ENCODE measurements at places on chromosomes 2 and 18. TPM values are rescaled to one million over a fixed set of nuclear protein-coding genes. Genes with fewer than 3 reads are reported as not detected.
A peak's percentile ranks its signal among the peaks of the same experiment; 100 is the strongest.

DNA sequence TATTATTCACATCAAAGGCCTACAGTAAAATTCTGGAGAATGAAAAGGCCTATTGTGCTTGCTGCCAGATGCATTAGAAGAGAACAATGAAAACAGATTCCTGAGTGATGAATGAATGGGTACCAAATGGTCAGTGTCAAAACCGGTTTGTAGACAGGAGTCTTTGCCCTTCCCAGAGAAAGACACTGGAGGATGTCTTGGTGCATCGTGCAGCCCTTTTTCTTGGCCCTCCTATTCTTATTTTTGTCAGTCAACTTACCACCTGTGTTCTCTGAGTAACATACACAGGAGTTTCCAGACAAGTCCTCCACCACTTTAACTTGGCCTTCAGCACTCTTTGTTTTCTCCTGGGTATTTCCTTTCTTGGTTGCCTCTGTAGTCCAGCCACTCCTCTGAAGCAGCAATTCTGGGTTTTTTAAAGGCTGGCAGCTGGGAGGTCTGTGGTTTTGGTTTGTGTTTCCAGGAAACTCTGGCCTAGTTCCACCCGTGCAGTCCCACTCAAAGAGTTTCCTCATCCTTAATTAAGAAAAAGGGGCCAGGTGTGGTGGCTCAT is 29.4 kb downstream of the PSTPIP2 start:
- DNase-seq, result no peak
- H3K36me3 ChIP-seq, result no peaks in the 10 kb centered on the region
- H3K27me3 ChIP-seq, result no peaks in the 10 kb centered on the region
- H3K4me3 ChIP-seq, result no peak overlapping the region
- H3K27ac ChIP-seq, result peak overlapping the region; percentile 30
- H3K4me1 ChIP-seq, result peaks cover 10% of the 10 kb centered on the region

SNRNP27 gene
- total RNA-seq, result 55.0 TPM

DNA sequence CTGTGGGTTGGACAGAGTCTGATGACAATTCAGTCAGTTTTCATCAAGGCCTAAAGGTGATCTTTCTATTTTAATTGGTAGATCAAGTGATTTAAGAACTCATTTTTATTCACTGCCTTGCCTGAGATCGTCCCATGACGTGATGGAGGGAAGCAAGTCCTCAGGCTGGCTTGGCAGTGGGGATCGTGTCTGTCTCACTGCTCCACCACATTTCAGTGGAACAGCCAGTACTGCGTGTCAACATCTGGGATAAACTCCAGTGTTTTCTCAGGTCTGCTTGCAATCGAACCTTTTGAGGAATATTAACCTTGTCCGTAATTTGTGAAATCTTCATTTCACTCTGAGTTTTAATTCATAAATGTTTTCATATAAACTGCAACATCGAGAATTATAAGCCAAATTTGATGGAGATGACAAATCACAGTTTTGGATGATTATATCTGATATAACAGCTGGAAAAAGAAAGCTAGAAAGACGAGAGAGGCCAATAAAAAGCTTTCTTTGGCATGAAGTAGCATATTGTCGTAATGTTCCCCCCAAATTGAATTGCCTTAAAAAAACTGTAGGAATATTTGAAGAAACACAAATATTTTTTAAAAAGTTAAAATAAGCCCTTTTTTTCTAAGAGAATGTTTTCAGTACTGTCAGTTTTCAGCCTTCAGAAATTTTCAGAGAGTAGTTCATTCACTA is 414.7 kb upstream of the SPRED2 start:
- no peaks in the 10 kb centered on the region for H3K36me3 ChIP-seq
- no peak overlapping the region for H3K4me3 ChIP-seq
- no peaks in the 10 kb centered on the region for H3K27me3 ChIP-seq
- H3K4me1 ChIP-seq, result no peaks in the 10 kb centered on the region
- H3K27ac ChIP-seq, result no peak overlapping the region

- H3K4me1 ChIP-seq, result no peaks in the 10 kb centered on the region
- no peak overlapping the region for H3K4me3 ChIP-seq
- no peaks in the 10 kb centered on the region for H3K27me3 ChIP-seq
- H3K27ac ChIP-seq, result no peak overlapping the region
Observed at GRCh38 chr18:75183524-75183923, 25.4 kb downstream of the PTGR3 start.

- DNase-seq, result peak; percentile 48
- H3K4me1 ChIP-seq, result peaks cover 3% of the 10 kb centered on the region
- H3K27me3 ChIP-seq, result no peaks in the 10 kb centered on the region
- H3K36me3 ChIP-seq, result no peaks in the 10 kb centered on the region
Observed at GRCh38 chr2:119263656-119264055, 40.0 kb downstream of the STEAP3 start.

- H3K4me3 ChIP-seq, result no peak overlapping the region
- no peaks in the 10 kb centered on the region for H3K36me3 ChIP-seq
- H3K4me1 ChIP-seq, result no peaks in the 10 kb centered on the region
- no peaks in the 10 kb centered on the region for H3K27me3 ChIP-seq
- H3K27ac ChIP-seq, result no peak overlapping the region
Observed at GRCh38 chr2:163771596-163771995, 35.8 kb upstream of the FIGN start.

GRCh38 chr2:160719116-160719515 is 225.5 kb upstream of the RBMS1 start:
- peaks cover 8% of the 10 kb centered on the region for H3K4me1 ChIP-seq
- H3K4me3 ChIP-seq, result no peak overlapping the region
- no peaks in the 10 kb centered on the region for H3K36me3 ChIP-seq
- no peak overlapping the region for H3K27ac ChIP-seq

DNA sequence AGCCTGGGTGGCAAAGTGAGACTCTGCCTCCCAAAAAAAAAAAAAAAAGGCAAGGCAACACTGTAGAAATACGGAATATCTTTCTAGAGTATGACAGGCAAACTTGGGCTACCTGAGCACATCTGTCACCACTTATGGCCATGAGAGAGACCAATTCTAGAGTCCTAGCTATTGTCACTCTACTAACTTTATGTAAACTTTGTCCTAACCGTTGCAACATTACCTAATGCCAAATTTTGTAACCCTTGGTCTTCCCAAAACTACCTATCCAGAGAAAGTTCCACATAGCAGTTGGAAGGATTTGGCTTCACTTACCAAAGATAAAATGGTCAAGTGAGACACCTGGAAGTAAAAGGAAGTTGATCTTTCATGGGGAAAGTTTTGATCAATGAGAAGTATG is 26.6 kb upstream of the SCN7A start:
- no peaks in the 10 kb centered on the region for H3K27me3 ChIP-seq
- H3K4me3 ChIP-seq, result no peak overlapping the region
- H3K27ac ChIP-seq, result no peak overlapping the region
- no peaks in the 10 kb centered on the region for H3K36me3 ChIP-seq
- no peak for DNase-seq

DNA sequence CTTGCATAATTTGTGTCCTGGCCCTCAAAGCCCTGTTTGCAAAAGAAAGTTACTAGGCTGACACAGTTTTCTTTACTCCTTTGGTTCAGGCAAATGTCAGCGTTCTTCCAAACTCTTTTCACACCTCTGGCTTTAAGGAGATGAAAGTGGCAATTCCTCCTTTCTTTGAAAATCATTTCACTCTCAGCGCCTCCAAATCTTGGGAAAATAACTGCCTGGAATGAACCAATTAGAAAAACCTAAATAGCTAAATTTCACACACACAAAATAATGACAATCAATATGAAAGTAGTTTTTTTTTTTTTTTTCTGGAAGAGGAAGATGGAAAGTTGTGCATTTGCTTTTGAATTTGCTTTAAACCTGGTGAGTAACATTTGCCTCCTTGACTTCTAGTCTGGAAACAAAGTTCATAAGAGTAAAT is 1.7 kb downstream of the MEIS1 start:
- peak overlapping the region; percentile 97 for H3K4me3 ChIP-seq
- peak overlapping the region; percentile 89 for H3K27ac ChIP-seq
- no peaks in the 10 kb centered on the region for H3K36me3 ChIP-seq
- H3K4me1 ChIP-seq, result peaks cover 13% of the 10 kb centered on the region
- no peak for DNase-seq
- peaks cover 63% of the 10 kb centered on the region for H3K27me3 ChIP-seq

MRO gene
- total RNA-seq, result 1.3 TPM

DNA sequence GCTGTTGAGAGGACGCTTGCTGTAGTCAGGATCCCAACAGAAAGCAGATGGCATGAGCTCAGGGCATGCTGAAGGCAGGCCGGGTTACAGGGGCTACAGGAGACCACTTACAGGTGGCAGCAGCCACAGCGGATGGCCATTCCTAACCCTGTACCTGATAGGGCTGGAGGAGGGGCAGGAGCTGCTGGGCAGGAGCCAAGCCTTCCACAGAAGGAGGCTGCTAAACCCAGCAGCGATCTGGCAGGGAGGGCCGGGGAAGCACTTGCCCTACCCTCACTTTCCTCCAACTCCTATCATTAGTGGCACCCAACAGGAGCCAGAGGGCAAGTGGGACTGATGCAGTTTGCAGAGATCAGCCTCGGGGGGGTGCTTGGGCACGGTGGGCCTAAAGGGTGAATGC is 2.0 kb downstream of the ASB18 start:
- H3K4me3 ChIP-seq, result no peak overlapping the region
- DNase-seq, result no peak
- no peak overlapping the region for H3K27ac ChIP-seq
- H3K27me3 ChIP-seq, result no peaks in the 10 kb centered on the region
- H3K36me3 ChIP-seq, result no peaks in the 10 kb centered on the region

ESCO1 gene
- total RNA-seq, result 45.9 TPM

GRCh38 chr18:56028514-56028913 is 440.5 kb upstream of the TCF4 start:
- no peaks in the 10 kb centered on the region for H3K36me3 ChIP-seq
- H3K27me3 ChIP-seq, result no peaks in the 10 kb centered on the region
- H3K4me1 ChIP-seq, result no peaks in the 10 kb centered on the region
- H3K27ac ChIP-seq, result no peak overlapping the region
- H3K4me3 ChIP-seq, result no peak overlapping the region
- no peak for DNase-seq

GCG gene
- not detected for total RNA-seq

Data from endodermal cell (in vitro differentiated cells).